ENCODE measurements at places on chromosomes 4 and X. TPM values are rescaled to one million over a fixed set of nuclear protein-coding genes. Genes with fewer than 3 reads are reported as not detected.

GLRA3 gene
- not detected for total RNA-seq

RCHY1 gene
- 16.9 TPM for total RNA-seq

SMIM10L2A gene
- under 0.01 TPM for total RNA-seq

GLA gene
- 24.4 TPM for total RNA-seq

LCORL gene
- 19.9 TPM for total RNA-seq

BEND2 gene
- total RNA-seq = not detected

MSX1 gene
- total RNA-seq = 17.6 TPM

TGIF2LX gene
- not detected for total RNA-seq

NLRP2B gene
- total RNA-seq = not detected

IQCM gene
- not detected for total RNA-seq

SMARCA5 gene
- 48.9 TPM for total RNA-seq

FAM13A gene
- 27.4 TPM for total RNA-seq

ARSH gene
- total RNA-seq = not detected

MAGEA1 gene
- total RNA-seq = not detected

RGN gene
- 0.98 TPM for total RNA-seq

SPATA18 gene
- 15.4 TPM for total RNA-seq

CD99 gene
- 284 TPM for total RNA-seq

HMX1 gene
- not detected for total RNA-seq

MAOA gene
- total RNA-seq = 26.0 TPM

AP1S2 gene
- 17.6 TPM for total RNA-seq

SATL1 gene
- not detected for total RNA-seq

FAM184B gene
- total RNA-seq = not detected

HTATSF1 gene
- 23.9 TPM for total RNA-seq

PPP1R2C gene
- total RNA-seq = not detected

ALB gene
- not detected for total RNA-seq

FAM47E gene
- not detected for total RNA-seq

QDPR gene
- 16.5 TPM for total RNA-seq

AMOT gene
- 1.6 TPM for total RNA-seq

C4orf46 gene
- 16.2 TPM for total RNA-seq

All from subcutaneous preadipocyte (primary cell).